ENCODE measurements at places on chromosomes 1 and 21. TPM values are rescaled to one million over a fixed set of nuclear protein-coding genes. Genes with fewer than 3 reads are reported as not detected.

- DNase-seq: no peak
Measured at GRCh38 chr1:220455559-220455958, 72.4 kb upstream of the MARK1 start.

GRCh38 chr1:238681451-238681850 is 704.9 kb upstream of the CHRM3 start:
- DNase-seq: no peak

- DNase-seq: no peak
Measured at GRCh38 chr1:7379441-7379971, 391.6 kb upstream of the VAMP3 start.

DNA sequence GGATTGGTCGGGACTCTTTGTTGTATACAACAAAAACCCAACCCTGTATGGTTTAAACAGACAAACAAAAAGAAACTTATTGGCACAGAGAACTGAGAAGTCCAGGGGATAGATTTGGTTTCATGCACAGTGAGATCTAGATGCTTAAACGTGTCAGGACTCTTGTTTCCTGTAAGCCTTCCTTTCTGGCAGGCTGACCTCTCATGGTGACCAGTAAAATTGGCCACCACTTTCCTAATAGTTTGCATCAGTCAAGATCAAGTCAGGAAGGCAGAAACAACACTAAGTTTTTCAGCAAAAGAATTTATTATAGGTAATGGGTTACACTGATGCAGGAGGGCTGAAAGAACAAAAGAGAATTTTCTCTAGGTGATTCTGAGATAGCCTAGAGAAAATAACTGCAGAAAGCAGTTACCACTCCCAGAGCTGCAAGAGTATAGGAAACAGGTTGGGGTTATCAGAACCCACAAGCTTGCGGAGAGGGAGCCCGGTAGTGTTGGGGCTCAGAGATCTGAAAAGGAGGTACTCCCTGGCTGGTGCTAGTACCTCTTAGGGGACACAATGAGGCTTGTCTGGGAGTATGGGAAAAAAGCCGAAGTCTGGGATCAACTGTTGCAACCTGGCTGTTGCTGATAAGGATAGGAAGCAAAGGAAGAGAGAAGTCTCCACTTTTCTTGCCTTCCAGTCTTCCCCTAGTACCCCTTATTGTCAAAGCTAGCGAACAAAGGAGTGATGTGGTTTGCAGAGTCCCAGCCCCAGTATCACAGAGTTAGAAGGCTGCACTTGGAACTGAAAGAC is 21.4 kb downstream of the CITED4 start:
- no peak for DNase-seq

DNA sequence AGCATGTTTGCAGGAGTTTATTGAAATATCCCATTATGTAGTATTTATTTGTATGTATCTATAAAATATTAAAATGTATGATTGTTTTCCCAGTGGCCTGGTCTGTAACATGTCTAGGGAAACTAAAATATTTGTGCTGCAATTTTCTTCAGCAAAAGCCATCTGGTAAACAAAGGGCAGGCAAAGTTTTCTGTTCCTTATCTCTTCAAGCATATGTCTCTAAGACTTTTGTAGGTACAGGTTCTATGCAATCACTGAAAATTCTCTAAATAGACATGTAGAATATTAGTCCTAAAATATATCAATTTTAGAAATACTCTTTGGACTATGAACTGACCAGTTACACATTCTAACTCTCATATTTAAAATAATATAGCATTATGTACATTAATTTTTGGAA is 585.8 kb upstream of the RGS18 start:
- no peak for DNase-seq

- DNase-seq: no peak
Measured at GRCh38 chr1:36536727-36537126, 54.0 kb upstream of the CSF3R start.

DNA sequence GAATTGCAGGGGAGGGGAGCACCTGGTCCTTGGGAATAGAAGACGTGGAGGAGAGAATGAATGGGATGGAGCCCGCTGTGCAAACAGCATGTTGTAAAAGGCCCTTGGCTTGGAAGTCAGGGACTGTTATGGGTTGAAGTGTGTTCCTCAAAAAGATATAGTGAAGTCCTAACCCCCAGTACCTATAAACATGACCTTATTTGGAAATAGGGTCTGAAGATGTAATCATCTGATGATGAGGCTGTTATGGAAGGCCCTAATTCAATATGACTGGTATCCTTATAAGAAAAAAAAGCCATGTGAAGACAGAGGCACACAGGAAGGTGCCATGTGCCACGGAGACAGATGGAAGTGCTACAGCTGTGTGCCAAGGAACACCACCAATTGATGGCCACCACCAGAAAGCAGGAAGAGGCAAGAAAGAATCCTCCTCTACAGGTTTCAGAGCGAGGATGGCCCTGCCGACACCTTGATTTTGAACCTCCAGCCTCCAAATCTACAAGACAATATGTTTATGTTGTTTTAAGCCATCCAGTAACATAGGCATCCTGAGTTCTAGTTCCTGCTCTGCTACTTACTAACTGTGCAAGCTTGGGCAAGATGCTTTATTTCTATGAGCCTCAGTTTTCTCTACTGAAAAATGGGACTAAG is 51.2 kb downstream of the LRRN2 start:
- DNase-seq: no peak

DNA sequence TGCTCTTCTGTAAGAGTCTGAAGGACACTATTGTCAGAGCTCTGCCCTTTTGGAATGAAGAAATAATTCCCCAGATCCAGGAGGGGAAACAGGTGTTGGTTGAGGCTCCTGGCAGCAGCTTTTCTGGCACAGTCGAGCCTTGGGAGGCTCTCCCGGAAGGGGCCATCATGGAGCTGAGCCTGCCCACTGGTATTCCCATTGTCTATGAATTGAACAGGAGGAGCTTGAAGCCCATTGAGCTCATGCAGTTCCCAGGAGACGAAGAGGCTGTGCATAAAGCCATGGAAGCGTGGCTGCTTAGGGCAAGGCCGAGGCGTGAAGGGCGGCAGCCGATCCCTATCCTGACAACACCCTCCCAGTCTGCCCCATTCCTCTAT is 26.6 kb downstream of the UBE4B start:
- no peak for DNase-seq

DNA sequence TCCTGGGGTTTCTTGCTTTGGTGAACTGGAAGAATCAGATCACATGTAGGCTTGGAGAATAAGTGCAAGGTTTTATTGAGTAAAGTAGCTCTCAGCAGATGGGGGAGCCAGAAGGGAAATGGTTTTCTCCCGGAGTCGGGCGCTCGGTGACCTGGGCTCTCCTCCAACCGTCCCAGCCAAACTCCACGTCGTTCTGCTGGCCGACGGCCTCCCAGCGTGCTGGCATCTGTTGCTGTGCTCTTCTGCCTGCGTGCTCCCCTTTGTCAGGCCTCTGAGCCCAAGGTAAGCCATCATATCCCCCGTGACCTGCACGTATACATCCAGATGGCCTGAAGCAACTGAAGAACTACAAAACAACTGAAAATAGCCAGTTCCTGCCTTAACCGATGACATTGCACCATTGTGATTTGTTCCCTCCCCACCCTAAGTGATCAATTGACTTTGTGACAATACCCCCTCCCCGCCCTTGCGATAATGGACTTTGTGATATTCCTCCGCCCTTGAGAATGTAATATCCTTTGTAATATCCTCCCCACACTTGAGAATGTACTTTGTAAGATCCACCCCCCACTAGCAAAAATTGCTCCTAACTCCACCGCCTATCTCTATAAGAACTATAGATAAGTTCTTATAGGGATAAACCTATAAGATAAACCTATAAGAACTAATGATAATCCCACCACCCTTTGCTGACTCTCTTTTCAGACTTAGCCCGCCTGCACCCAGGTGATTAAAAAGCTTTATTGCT is 88.3 kb downstream of the SMYD3 start:
- DNase-seq: no peak

GRCh38 chr1:224698015-224698451 is 81.9 kb downstream of the CNIH3 start:
- no peak for DNase-seq

GRCh38 chr1:26597629-26598039 is 68.1 kb downstream of the RPS6KA1 start:
- no peak for DNase-seq

GRCh38 chr1:19672237-19672636 is 7.6 kb downstream of the HTR6 start:
- DNase-seq: no peak

GRCh38 chr1:44822981-44823451 is 14.7 kb downstream of the BTBD19 start:
- DNase-seq: no peak

GRCh38 chr1:119915517-119915916 is 19.2 kb upstream of the ADAM30 start:
- DNase-seq: no peak

GRCh38 chr21:40547906-40548513 is 298.9 kb downstream of the DSCAM start:
- no peak for DNase-seq

DNA sequence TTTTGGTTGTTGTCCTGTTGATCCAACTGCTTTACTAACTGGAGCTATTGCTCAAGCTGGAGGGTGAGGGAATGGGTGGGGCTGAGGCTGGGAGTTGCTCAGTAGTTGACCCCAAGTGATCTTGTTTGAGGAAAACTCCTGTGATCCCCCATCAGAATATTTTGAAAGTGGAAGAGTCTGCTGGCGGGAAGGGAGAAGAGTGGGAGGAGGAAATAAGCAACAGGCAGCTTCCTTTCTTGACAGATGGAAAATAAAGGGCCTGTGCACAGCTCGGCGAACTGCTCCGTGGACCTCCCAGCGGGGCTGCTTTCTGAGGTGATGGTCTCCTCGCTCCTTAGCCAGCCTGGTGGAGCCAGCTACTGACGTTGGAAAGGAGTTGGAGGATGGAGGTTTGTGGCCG is 199.1 kb upstream of the LMO4 start:
- DNase-seq: no peak

- DNase-seq: no peak
Measured at GRCh38 chr1:93705892-93706500, 24.4 kb upstream of the BCAR3 start.

DNA sequence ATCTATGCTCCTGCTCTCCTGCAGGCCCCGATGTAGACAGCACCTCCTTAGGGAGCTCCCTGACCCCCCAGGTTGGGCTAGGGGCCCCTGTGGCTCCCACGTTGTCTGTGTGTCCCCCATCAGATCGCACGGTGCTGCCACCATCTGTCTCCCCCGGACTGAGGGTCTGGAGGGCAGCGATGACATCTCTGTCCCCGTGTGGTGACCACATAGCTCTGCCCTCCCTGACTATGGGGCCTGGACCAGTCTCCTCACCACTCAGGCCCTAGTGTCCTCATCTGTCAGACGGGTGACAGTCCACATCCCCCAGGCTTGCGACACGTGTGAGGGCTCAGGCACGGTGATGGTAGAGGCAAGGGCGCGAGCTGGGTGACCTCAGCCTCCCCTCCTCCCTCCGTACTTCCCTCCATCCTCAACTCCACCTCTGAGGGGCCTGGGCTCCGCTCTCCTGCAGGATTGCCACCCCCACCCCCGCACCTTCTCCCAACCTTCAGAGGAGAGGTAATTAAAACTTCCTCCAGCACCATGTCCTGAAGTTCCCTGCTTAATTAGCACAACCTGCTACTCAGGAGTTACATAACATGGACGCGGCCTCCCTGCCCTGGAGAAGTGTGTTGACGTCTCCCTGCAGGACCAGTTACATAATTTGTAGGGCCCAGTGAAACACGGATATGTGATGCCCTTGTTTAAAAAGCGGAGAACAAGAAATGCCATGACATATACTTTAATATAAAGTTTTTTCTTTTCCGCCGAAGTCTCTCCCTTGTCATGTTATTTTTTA is 288.2 kb downstream of the PTPRU start:
- no peak for DNase-seq

- no peak for DNase-seq
Measured at GRCh38 chr1:106225403-106225802, 831.1 kb upstream of the PRMT6 start.

DNA sequence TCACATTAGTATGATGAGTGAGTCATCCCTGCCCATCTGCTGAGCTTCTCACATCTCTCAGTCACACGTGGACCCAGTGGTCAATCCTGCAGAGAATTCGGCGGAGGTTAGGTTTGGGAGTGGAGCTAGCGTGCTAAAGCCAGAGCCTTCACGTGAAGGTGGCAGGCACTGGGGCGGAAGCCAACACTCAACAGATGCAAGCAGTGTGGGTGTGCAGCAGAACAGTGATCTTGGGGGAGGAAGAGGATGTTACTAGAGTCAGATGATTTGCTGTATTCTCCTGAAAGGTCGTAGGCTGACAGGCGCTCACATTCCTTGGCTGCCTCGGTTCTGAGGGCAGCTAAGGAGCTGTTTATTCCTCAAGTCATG is 6.7 kb downstream of the C1orf115 start:
- no peak for DNase-seq

DNA sequence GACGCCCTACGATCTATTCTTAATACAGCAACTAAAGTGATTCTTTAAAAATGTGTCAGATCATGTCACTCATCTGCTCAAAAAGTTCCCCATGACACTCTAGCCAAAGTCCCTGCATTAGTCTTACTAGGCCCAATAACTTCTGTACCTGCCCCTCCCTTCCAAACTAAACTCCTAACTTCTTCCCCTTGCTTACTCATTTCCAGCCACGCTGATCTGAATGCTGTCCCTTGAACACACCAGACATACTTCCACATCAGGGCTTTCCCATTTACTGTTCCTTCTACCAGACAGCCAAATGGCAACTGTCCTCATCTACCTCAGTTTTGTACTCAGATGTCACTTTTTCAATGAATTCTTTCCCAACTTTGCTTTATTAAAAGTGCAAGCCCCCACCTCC is 1.2 kb downstream of the PPT1 start:
- DNase-seq: no peak

- no peak for DNase-seq
Measured at GRCh38 chr1:50132347-50132894, 23.7 kb downstream of the ELAVL4 start.

DNA sequence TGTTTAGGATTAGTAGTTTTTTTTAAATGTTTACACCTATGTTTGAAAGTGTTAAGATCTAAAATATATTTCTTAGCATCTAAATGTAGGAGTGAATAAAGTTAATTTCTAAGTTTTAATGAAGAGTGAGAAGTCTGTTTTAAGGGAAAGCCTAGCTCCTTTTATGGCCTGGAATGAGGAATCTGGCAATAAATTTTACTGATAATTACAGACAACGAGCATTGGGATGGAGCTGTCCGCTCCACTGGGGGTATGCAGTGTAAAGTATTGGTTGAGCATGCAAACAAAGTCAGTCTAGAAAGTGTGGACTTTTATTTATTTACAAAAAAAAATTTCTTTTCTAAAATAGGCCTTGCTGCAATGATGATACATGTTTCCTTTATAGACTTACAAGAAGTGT is 19.0 kb downstream of the CLIC6 start:
- no peak for DNase-seq

DNA sequence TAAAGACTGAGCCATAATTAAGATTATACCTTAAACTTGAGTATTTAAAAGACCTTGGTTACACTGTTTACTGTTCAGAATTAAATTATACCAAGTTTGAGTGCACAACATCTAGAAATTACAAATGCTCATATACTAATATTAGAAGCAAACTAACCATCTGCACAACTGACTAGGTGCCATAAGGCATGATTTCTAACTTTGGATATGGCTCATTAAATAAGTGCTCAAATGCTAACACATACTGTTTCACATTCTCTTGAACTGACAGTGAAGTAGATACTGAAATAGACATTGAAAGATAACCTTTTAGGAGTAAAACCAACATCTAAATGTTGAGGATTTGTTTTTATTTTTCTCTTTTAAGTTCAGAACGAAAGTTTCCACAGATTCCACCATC is 74.1 kb downstream of the PRKAA2 start:
- DNase-seq: no peak

The DAB1 gene
- not detected for total RNA-seq

The PODN gene
- not detected for total RNA-seq

The EPB41 gene
- total RNA-seq: 64.3 TPM

The CACHD1 gene
- 2.0 TPM for total RNA-seq

The EXO1 gene
- total RNA-seq: 25.5 TPM

The LCK gene
- 237 TPM for total RNA-seq

The C8B gene
- total RNA-seq: not detected

Data from activated T-cell treated with anti-CD3 and anti-CD28 coated beads, Interleukin-2, amount 50 U/mL, for 4 hours (primary cell).